Right cardiac atrium (tissue), 5 donors: ENCODE measurements at places on chromosomes 12 and 14. TPM values are rescaled to one million over a fixed set of nuclear protein-coding genes. Genes with fewer than 3 reads are reported as not detected.

The CRACR2A gene
- 10.4 TPM for total RNA-seq

The LYZ gene
- 50.6 TPM for total RNA-seq

The KIF5A gene
- 0.09 TPM for total RNA-seq

The CYP27B1 gene
- total RNA-seq, result 0.14 TPM

The C1R gene
- 404 TPM for total RNA-seq

The RPL10L gene
- not detected for total RNA-seq

The SMAGP gene
- total RNA-seq, result 1.8 TPM

The SLC17A8 gene
- 0.09 TPM for total RNA-seq

DNA sequence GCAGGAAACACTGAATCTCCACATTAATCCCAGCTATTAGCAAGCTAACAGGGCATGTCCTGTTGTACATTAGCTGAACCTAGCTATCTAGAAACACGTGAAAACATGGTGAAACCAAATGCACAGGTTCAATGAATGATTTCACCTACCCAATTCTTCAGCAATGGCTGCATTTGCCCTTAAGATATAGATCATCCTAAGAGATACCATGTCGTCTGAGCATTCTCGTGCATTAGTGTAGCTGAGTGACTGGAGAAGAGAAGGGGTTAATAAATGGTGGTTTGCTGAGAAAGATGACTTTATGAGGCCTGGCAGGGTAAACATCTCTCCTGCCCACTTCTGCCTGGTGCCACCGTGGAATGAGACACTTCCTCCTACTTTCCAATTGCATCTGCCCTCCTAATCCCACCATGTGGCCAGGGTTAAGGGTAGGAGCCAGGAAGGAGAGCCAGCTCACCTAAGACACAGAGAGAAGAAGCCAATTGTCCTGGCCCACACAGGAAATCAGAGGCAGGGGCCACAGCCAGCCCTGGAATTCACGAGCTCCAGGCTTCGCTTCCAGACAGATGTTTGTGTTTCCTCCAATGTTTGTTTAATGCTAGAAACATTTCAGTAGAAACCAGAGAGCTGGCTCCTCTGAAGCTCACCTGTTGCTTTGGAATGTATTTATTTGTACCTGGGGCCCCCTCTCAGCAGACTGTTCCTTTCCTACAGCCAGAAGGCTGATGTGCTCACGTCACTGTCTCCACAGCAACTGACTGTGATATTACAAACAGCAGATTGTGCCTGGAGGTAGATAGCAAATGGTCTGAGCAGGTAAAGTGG, 126.0 kb upstream of the PARP11 start:
- no peak for DNase-seq

- no peak for DNase-seq
Observed at GRCh38 chr12:13193505-13194231, 2.9 kb upstream of the EMP1 start.

- DNase-seq, result no peak
Observed at GRCh38 chr14:27608377-27608776, 1010.5 kb upstream of the NOVA1 start.

DNA sequence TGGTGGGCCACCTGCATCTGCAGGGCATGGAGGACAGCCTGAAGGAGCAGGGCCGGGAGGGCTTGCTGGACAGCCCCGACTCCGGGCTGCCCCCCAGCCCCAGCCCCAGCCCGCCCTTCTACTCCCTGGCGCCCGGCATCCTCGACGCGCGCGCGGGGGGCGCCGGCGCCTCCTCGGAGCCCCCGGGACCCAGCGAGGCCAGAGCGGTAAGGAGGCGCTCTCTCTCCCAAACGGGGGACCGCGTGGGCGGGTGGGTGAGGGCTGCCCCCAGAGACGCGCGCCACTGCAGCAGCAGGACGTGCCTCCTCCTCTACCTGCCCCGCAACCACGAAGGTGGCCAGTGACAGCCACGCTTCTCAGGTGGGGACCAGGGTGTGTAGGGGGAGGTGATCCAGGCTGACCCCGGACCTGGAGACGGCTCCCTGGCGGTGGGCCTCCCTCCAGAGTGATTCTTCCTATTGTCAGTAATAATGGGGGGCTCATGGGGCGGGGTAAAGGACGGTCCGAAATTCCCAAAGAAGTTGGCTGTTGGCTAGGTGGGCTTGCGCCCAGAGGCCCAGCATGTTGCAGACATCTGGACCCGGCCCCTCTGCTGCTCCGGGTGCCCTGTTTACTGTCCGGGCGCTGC, 652 bp downstream of the RFLNA start:
- no peak for DNase-seq

DNA sequence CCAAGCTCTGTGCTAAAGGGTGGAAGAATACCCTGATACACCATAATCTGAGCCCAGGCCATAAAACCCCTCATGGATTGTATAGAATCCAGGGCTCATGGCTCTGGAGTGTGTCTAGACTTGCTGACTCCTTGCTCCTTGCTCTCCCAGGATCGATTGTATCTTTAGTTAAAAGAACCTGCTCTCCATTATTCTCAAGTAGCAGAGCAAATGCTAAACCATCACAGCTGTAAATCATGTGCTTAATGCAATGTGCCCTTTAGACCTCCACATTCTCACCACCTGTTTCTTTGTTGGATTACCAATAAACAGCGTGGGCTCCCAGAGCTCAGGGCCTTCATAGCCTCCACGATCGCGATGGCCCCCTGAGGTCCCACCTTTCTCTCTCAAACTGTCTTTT, 411.6 kb upstream of the FBXO33 start:
- no peak for DNase-seq

DNA sequence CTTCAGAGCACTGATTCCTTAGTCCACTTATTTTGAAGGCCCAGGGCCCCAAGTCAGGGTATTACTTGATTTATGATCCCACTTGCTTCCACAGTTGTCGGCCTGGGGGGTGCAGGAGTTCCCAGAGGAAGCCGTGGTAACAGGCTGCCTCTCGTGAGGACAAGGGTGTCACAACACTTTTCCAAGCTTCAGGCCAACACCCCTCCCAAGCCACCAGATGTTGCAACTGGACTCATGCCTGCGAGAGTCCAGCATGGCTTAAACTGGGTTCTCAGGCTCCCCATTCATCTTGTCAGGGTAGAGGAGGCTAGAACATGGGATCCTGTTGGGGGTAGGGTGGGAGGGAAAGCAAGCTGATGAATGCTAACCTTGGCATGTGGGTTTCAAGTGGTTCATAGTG, 56.1 kb downstream of the BMP4 start:
- DNase-seq, result peak; percentile 73

GRCh38 chr14:68616221-68616902, 176.5 kb downstream of the ZFP36L1 start:
- DNase-seq, result no peak

GRCh38 chr12:110638796-110639195, 24.9 kb downstream of the TCTN1 start:
- no peak for DNase-seq

DNA sequence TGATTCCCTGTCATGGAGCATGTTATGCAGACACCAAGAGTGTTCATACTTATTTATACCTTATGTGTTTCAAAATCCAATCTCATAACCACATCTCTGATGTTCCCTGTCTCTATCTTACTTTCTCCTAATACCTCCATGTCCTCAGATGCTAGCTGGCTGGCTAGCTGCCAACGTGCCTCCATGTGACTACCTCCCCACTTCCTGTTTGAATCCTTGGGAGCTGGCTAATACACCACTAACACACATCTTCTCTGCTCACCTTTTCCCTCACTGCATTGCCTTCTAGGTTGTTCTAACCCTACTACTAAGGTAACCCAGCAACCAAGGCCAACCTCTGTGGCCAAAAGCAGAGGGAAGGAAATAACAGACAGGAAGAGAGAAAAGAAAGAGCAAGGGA, 27.3 kb downstream of the TTC5 start:
- no peak for DNase-seq

GRCh38 chr14:101224356-101225156, 321.0 kb upstream of the RTL1 start:
- no peak for DNase-seq

GRCh38 chr12:98894412-98895085, 249.5 kb downstream of the APAF1 start:
- no peak for DNase-seq

- DNase-seq, result no peak
Observed at GRCh38 chr12:65911321-65911720, 87.0 kb downstream of the HMGA2 start.

DNA sequence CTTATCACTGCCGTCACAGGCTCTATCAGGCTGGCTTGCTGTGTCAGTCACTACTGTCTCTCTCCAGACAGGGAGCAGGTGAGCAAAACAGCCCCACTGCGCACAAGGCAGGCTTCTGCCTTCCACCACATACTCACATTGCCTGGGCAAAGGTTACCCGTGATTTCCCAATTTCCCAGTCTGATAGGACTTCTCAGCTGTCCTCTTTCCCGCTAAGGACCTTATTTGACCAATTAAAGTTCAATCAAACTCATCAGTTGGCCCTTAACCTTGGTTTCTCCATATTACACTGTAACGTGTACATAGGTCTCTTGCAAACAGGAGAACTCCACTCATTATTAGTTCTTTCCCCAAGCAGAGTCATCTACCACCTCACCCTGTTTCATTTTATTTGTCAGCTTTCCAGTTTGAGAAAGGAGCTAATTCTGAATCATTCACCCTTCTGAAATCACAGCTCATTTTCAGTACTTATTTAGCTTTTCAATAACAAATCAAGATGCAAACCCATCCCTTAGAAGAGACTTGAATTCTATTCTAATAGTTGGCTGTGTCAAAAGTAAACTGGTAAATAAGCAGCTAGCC, 170.8 kb downstream of the ESR2 start:
- no peak for DNase-seq

GRCh38 chr12:95002754-95003153, 743 bp downstream of the NDUFA12 start:
- no peak for DNase-seq

- no peak for DNase-seq
Observed at GRCh38 chr12:19151298-19151697, 21.8 kb downstream of the PLEKHA5 start.

DNA sequence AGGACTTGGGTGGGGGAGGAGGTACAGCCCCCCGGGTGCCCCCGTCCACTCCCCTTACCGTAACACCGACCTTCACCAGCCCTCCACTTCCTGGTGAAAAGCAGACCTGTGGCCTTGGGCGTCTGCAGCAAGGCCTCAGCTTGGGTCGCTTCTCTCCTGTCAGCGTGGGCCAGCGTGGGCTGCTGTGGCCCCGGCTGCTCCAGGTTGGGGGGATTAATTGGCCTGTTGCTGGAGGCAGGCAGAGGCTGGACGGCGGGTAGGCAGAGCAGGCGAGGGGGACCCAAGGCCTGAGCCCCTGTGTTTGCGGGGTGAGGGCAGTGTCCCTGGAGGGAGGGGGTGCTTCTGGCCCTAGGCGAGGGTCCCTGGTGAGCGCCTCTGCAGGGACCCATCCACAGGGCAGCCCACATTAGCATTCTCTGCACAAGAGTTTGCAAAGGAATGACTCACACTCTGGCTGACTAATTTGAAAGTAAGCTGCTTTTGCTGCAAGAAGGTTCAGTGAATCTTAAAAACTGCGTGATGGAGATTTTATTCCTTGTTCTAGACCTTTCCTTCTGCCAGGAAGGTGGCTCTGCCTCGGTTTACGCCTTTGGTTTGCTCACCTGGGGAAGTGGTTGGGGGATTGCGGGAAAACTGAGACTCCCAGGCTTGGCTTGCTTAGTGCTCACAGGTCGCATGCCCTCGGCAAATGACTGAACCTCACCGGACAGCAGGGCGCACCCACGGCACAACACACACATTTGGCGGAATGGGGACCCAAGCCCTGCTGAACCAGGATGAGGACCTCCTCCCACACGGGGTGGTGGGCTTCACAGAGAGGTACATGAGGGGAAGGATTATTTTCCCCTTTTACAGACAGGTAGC, 37.9 kb upstream of the DLK1 start:
- no peak for DNase-seq

DNA sequence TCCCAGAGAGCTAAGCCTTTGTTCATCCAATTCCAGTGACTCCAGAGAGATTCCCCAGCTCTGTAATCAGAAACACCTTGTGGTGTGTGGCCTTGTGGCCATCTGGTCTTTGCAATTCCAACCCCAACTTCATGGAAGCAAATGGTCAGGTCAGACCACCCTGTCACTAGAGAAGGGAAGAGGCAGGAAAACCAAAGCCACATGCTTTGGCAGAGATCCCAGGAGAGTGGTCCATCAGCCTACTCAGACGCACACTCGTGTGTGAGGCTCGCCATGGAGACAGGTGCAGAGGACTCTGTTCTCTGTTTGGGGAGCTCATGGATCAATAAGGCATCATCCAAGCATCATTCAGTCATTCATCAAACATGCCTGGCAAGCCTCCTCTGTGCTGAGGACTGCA, 46.2 kb upstream of the TUNAR start:
- no peak for DNase-seq

DNA sequence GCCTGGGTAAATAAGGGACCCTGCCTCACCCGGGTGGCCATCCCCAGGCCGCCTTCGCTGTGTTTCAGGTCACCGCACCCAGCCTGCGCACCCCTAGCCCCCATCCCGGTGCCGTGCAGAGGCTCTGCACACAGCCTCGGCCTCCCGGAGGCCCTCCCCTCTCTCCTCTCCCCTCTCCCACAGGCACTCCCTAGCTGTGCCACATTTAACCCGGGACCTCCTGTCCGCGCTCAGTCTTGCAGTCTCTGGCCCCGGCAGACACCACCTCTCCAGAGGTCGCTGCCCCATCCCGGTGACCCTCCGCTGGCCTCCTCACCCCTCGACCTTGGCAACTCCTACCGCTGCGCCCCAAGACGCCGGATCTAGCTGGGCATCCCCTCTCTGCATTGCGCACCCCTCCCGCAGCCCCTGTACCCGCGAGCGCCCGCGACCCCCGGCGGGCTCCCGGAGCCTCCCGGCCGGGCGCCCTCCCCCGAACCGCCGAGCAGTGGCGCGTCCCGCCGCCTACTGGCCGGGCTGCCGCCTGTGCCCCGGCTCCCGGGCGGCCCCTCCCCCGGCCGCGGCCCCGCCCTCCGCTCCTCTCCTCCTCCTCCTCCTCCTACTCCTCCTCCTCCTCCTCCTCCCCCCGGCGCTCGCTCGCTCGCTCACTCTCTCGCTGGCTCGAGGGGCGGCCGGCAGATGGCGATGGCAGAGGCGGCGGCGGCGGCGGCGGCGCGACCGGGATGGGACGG, 120.7 kb downstream of the AACS start:
- DNase-seq, result peak; percentile 93

- no peak for DNase-seq
Observed at GRCh38 chr12:128796439-128797118, 27.2 kb downstream of the SLC15A4 start.

DNA sequence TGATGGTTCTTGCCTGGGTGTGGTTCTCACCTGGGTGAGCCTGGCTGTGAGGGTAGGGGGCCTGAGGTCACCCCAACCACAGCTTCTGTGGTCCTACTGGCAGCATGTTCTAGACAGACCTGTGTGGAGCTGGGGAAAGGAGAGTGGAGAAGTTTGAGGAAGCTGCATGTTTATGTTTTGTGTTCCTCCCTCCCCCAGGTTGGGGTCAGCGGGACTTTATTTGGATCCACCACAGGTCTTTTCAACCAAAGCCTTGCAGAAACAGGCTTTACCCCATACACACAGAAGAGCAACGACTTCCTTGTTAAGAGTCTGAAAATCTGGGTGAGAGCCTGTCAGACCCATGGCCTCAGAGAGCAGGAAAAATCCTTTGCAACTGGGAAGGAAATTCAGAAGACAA, 5.6 kb downstream of the CD9 start:
- DNase-seq, result no peak
